T-helper 1 cell (primary cell): ENCODE measurements at places on chromosomes 13 and 19.

DNA sequence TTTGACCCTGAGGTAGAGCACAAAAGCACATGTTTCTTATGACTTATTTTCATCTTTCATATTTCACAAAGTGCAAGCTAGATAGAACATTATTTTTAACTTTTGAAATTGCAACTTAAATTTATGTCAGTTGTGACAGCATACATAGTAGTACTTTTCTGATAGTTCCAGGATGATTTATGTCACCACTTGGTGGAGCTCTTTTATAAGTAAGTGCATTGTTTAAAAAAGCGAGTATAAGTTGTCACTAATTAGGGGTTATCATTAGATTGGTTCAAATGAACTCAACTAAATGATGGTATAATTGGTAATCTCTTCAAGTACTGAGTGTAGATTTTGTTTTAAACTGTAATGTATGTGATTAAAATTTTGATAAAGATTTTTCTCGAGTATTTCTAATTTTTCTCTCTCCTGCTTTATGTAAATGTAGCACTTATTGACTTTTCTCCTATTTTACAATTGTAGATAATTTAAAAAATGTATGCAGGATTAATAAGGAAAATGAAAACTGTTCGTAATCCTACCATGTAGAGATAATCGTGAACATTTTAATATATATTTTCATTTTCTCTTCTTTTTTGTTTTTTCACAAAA is 31.1 kb downstream of the RB1 start:
- DNase-seq: no peak

DNA sequence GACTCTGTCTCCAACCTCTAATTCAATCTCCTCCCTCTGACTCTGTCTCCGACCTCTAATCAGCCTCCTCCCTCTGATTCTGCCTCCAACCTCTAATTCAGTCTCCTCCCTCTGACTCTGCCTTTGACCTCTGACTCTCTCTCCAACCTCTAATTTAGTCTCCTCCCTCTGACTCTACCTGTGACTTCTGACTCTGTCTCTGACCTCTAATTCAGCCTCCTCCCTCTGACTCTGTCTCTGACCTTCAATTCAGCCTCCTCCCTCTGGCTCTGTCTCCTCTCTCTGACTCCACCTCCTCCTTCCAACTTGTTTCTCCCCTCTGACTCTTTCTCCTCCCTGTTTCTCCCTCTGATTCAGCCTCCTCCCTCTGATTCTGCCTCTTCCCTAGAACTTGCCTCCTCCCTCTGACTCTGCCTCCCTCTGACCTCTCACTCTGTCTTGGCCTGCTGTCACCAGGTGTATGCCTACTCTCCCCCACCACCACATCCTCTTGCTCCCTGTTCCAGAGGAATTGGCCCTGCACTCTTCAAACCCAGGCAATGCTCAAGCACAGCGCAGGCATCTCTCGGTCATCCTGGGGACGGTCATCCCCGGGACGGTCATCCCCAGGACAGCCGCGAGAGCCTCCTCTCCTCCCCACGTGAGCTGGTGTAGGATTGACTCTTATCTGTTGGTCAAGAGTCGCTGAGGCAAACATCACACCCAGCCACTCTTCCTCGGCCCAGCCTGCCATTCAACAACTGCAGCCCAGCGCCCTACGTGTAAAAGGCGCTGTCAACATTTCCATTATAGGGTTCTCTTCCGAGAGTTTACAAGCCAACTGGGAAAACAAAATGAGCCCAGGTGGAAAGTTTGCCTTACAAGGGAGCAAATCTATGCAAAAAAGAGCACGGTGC is 60.2 kb downstream of the ZIC5 start:
- DNase-seq: no peak

- no peak for DNase-seq
Observed at GRCh38 chr13:59494560-59494970, 669.2 kb downstream of the DIAPH3 start.

- no peak for DNase-seq
Observed at GRCh38 chr19:46288896-46289588, 7.8 kb upstream of the HIF3A start.

DNA sequence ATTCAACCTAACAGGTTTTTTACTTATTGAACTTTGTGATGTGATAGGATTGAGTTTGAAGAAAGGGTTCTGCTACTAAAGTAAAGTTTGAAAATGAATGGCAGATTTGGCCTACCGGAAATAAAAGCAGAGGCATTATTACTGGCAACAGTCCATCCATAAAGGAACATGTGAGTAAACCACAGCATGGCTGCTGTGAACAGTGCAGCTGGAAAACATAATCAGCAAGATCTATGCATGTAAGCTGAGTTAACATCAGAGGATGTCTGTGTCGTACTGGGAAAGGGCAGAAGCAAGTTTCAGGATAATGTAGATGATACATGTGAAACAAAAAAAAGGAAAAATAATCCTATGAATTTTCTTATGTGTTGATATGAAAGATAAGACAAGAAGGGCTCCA is 87.6 kb downstream of the CYSLTR2 start:
- no peak for DNase-seq

DNA sequence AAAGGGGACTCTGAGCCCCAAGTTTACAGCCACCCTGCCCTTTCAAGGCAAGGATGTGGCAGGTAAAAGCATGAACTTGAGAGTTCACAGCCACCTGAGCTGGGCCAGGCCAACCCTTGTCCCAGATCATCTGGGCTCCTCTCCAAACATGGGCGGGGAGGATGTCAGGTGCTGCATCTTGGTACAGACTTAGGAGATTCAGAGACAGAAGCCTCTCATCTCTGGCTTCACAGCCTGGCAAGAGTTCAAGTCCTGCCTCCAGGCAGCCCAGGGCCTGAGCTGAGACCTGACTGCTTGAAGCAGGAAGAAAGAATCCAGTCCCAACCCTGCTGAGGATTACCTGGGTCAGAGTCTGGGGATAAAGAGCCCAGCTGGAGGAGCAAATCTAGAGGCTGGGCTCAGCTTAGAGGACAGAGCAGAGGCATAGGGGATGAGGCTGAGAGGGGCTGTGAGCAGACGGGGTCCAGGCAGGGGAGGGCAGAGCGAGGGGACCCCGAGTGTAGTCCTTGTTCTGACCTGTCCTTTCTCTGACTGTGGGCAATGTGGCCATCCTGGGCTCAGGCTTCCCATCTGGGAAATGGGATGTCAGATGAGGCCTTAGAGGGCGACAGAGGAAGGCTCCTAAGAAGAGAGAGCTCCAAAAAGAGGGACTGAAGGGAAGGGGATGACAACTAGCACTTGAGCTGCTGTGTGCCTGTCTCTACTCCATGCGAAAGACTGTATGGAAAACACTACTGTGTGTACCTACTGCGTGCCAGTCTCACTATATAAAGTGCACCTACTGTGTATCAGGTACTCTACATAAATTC is 6.6 kb upstream of the OR10H5 start:
- no peak for DNase-seq

- DNase-seq: peak; percentile 79
Observed at GRCh38 chr19:14375055-14375581, 6.1 kb upstream of the ADGRE5 start.

DNA sequence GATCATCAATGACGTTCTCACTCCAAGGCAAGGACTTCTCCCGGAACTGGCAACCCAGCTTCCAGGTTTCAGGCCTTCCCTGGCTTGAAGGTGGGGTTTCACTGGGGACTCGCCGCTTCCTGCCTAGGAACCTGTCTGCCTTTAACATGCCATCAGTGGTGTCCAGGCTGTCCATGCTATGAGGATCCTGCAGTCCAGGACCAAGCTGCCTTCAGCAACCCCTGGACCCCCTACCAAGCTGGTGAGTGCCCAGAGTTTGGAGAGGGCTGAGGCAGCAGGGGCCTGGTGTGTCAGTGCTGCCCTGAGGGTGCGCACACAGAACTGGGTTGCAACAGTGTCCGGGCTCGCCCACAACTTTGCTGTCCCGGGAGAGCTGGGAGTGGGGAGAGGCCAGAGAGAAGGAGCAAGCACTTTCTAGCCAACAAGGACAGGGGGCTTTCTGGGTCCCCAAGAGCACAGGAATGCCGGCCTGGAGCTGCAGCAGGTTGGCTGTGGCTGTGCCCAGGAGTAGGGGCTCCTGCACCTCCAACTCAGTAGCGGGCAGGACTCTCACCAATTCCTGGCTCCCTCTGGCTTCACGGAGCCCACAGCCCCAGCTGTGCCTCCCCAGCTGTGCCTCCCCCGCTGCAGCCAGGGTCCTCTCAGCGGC is 1563.2 kb upstream of the MIR17HG start:
- no peak for DNase-seq

GRCh38 chr13:110445183-110445582 is 116.3 kb downstream of the RAB20 start:
- DNase-seq: no peak

DNA sequence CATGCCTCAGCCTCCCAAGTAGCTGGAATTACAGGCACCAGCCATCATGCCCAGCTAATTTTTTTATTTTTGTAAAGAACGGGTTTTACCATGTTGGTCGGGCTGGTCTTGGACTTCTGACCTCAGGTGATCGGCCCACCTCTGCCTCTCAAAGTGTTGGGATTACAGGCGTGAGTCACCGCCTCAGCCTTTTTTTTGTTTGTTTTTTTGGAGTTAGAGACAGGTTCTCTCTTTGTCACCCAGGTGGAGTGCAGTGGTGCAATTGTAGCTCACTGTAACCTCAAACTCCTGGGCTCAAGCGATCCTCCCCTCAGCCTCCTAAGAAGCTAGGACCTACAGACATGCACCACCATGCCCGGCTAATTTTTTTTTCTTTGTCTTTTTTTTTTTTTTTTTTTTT is 15.6 kb upstream of the NOTCH3 start:
- DNase-seq: no peak

DNA sequence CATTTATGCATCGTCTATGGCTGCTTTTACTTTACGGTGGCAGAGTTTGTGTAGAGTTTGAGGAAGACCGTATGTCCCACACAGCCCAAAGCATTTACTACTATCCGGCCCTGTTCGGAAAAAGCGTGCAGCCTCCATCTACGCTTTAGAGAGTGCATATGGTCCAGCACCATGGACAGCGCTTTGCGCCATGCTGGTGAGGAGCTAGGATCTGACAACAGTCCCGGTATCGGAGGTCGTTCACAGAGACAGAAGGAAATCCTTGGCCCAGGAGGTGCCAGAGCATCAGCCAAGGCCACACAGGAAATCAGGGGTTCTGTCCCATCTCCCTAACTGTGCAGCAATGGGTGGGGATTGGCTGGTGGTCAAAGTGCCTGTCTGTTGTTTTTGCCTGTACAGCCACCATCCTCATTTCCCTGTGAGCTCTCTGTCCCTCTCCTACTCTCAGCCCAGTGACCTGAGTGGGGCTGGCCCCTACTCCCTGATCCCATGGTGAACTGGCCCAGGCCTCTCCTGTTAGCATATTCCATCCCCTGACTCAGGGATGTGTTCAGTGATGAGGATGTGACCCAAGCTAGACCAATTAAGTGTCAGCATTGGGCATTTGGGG is 16.2 kb upstream of the PRODH2 start:
- no peak for DNase-seq

DNA sequence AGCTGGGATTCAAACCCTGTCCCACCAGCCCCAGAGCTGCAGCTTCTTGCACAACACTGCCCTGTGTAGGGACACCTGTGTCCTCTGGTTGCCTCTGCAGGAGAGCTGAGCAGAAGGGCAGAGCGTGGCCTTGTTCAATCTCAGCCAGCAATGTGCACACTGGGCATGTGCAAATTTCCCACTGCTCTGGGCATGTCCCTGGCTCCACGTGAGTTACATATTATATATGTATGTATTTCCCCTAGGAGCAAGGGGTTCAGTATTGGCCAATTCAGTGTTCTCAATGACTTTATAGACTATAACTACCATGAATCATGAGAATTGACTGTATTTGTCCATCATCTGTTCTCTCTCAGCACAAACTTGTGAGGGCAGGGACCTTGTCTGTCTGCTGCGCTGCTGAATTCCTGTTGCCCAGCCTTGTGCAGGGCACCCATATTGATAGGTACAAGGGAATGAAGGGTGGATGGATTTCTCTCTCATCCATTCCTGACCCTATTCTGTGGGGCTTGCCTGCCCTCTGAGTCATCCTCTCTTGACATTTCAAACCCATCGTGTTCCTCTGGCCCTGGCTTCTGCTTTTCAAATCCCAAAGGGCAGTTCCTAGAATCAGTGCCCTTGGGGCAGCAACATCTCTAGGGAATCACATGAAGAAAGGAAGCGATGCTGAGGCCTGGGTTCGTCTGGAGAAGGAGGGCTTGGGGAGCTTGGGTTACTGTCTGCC is 69.7 kb downstream of the ERICH6B start:
- DNase-seq: no peak

- no peak for DNase-seq
Observed at GRCh38 chr19:14146789-14147216, 10.4 kb upstream of the ASF1B start.

- peak; percentile 43 for DNase-seq
Observed at GRCh38 chr13:40665126-40666044, 1.1 kb downstream of the FOXO1 start.

DNA sequence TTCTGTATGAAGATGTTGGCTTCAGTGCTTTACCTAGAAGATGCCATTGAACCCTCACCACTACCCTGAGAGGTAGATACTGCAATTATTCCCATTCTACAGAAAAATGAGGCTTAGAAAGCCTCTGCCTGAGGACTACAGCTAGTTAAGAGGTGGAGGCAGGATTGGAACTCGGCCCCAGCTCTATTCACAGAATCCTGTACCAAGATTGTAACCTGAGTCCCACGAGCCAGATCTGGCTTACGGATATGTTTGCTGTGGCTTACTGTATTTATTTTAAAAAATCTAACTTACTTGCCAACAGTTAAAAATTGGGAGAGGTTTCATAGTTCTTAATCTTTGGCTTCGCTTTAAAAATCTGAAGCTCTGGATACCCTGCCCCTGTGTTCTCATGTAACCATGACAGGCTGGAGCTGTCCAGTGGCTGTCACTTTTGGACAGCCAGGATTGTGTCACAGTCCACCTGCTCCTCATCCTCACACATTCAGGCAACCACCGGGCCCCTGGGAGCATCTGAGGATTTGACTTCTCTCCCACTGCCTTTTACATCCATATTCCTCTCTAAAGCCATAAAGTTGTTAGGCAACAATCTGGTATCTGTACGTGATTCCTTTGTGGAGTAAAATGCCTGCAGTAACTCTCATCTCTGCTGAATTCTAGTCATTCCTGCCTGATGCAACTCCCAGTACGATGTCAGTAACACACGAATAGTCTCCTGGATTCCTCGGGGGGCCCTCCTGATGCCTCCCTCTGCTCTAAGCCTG is 160.8 kb upstream of the SERP2 start:
- DNase-seq: no peak

DNA sequence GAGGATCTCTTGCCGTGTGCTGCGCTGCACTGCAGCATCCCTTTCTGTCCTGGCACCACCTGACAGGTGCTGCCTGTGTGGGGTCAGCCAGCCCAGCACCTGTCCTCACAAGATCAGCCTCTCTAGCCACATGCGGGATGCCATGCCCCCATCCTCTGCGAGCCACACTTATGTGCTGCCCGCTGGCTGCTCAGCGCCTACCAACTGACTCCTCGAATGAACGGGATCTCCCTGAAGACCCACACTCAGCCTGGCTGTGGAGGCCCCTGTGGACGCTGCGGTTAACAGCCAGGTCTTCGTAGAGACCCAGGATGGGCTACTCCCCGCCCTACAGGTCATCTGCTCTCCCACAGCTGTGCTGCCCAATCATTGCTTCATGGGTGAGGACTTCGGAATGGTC is 106.1 kb downstream of the DOCK9 start:
- DNase-seq: no peak
